ENCODE measurements at places on chromosomes 11 and 22.

DNA sequence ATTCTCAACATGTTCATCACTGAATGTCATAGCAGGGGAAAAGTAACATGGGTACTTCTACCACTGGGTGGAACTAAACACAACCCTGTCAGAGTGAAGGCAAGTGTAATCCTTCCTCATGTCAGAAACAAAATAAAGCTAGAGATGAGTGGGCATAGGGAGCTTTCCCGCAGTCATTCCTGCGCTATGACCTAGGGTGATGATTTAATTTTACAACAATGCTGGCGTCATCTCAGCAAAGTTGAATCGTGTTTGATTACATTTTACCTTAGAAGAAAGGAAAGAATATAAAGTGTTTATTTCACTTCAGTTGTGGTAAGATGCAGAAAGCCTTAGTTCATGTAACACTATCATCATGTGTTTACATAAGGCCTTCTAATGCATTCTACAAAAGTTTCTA lies 355.6 kb downstream of the METTL15 start:
- DNase-seq = no peak

- DNase-seq = no peak
Observed at GRCh38 chr11:70082829-70083228, 4.7 kb downstream of the ANO1 start.

DNA sequence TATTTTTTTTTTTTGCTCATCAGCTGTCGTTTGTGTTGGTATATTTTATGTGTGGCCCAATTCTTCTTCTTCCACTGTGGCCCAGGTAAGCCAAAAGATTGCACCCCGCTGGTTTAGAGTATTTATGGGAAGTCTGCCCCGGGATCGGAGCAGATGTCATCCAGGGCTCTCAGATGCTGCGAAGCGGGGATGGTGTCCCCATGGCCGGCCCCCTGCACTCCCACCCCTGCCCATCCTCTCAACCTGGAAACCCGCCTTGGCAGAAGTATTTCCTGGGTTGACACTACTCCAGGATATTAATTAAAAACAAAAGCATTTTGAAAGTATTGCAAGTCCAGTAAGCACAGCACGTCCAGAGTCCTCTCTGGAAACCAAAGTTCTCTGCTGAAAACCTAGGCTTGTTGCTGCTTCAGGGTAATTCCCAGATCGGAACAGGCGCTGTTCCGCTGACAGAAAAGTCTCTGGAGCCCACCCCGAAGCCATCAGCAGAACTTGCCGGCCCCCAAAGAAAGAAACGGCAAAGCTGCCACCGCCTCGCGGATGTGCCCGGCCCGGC lies 833 bp downstream of the SCUBE2 start:
- no peak for DNase-seq

DNA sequence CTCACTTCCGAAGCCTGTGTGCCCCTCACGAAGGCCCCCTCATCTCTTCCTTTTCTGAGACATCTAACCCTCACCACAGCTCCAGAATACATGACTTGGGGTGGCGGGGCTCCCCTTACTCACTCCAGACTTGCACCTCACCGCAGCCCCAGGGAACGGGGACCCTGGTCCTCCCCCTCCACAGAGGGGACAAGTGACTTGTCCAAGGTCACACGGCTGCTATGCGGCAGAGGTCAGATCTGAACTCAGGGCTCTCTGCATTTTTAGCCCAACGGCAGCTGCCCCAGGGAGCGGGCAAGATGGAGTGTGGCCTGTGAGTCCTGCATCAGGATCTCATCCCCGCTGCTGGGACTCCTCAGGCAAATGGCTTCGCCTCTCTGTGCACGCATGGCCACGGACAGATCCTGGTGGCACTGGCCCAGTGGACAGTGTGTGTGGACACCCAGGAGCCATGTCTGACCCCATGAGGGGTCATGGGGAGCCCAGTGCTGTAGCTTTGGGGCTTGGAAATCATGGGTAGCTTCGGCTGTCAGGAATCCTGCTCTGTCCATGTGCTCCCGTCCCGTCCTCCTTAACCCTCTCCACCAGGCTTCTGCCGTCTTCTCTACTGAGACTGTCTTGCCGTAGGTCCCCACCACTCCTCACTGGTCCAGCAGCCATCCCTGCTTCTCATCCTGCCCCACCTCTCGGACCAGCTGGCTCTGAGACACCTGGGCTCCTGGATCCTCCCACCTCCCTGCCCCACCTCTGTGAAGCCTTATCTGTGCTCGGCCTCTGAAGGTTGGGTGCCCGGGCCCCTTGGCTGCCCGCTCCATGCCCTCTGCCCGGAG lies 48.0 kb upstream of the CARS1 start:
- no peak for DNase-seq

- no peak for DNase-seq
Observed at GRCh38 chr11:93396316-93396715, 65.8 kb downstream of the DEUP1 start.

GRCh38 chr11:62841361-62842170 lies 2.2 kb upstream of the WDR74 start:
- DNase-seq = peak; percentile 88

GRCh38 chr22:50053861-50054260 lies 4.2 kb downstream of the TTLL8 start:
- DNase-seq = no peak

DNA sequence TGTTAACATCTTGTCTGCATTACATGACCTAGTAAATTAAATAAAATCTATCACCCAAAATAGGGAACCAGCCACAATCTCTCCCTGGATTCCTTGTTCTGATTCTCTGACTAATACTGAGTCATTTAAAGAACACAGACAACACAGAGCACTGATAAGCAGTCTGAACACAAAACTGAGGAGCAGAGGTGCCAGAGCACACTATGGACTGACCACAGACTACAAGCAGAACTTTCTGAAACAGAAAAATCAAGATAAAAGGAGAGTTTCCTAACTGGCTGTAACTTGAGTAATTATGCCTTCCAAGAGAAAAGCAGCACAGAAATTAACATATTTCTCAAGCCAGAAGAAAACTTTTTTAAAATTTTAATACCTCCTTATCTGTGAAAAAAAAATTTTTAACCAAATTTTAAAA lies 128.8 kb downstream of the SGSM3 start:
- no peak for DNase-seq

DNA sequence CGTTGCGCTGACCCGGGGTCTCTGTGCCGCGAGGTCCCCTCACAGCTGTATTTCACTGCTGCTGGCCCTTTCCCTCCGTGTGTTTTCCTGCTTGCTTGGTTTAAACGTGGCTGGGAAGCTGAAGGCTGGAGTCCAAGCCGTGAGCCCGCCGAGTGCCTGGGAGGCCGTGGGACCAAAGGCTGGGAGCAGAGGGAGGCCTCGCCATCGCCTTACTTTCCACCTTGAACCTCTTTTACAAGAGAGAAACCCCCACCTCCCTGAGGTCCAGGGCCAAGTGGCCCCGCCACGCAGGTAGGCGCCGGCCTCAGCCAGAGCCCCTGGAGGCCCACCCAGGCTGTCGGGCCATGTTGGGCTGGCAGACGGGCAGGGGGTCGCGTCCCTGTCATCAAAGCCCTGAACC lies 411.6 kb downstream of the TBC1D22A start:
- DNase-seq = peak; percentile 14

GRCh38 chr11:60084631-60085273 lies 3.7 kb upstream of the MS4A2 start:
- no peak for DNase-seq

- DNase-seq = no peak
Observed at GRCh38 chr11:90423378-90423777, 200.5 kb upstream of the CHORDC1 start.

GRCh38 chr11:109708184-109708583 lies 286.2 kb downstream of the C11orf87 start:
- no peak for DNase-seq

GRCh38 chr11:126334659-126335462 lies 20.6 kb upstream of the ST3GAL4 start:
- DNase-seq = no peak

GRCh38 chr22:39026509-39027150 lies 5.7 kb downstream of the APOBEC3D start:
- DNase-seq = no peak

DNA sequence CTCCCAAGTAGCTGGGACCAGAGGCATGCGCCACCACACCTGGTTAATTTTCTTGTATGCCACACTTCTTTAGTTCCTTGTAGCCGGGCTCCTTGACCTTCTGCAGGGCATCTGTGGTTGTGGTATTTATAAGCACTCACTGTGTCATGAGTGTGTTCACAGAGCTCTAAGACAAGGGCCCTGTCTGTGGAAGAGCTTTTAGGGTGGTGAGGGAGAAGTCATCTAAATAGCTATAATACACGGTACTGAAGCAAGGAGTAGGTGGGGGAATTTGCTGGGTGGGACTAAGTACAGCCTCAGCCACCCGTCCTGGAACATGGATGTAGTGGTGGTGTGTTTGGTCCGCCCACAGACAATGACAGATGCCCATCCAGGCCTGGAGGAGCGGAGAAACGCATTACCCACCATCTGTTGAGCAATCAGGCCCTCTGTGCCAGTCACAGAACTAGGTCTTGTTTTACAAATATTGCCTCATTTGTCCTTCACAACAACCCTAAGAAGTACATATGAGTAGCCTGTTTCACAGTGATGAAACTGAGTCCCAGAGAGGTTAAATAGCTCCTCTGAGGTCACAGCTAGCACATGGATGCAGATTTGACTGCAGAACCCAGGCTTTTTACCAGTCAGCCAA lies 10.1 kb downstream of the ACO2 start:
- DNase-seq = peak; percentile 81

DNA sequence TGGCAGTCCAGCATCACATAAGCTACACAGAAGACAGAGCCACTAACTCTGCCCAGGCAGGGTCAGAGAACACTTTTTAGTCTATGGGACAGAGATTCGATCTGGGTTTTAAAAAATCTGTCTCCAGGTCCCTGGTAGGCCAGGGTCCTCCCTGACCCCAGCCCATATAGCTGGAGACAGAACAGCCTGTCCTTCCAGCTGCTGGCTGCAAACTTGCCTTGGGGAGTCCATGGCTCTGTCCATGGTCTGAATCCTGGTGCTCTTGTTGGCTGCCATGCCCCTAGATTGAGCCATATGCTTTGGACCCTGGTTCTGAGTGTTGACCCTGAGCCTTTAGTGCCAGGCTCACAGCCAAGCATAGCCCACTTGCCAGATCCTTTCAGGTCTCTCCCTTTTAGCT lies 13.3 kb upstream of the LIPT2 start:
- DNase-seq = no peak

DNA sequence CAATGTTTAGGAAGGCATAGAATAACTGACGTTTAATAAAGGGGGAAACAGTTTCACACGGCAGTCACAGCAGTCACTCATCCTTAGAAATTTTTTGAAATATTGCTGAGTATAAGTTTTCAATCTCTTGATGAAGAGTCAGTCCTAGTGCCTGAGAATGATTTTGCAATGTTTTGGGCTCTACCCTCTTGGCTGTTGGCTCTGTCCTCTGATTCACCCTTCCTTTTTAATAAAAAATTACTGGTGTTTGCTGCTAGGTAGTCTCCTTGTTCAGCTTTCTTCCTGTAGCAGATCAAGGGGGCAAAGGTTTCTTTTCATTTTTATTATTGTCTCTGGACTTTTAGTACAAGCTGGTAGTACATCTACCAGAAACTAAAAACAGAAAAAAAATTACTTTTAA lies 194.3 kb upstream of the ANO3 start:
- DNase-seq = no peak

DNA sequence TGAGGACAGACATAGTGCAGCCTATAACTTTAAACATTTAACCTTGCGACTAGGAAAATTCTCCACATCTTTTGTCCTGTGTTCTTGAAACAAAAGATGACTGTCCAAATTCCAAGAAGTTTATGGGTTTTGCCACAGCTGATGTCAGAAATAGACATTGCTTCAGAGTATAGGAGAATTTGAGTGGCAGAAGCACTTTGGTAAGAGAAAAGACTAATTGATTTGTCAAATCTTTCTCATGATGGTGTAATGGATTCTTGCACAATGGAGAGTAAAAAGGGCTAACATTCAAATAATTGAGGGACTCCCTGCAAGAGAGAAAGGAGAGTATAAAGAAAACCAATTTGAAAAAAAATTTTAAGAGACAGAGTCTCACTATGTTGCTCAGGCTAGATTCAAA lies 25.3 kb downstream of the C11orf58 start:
- no peak for DNase-seq

DNA sequence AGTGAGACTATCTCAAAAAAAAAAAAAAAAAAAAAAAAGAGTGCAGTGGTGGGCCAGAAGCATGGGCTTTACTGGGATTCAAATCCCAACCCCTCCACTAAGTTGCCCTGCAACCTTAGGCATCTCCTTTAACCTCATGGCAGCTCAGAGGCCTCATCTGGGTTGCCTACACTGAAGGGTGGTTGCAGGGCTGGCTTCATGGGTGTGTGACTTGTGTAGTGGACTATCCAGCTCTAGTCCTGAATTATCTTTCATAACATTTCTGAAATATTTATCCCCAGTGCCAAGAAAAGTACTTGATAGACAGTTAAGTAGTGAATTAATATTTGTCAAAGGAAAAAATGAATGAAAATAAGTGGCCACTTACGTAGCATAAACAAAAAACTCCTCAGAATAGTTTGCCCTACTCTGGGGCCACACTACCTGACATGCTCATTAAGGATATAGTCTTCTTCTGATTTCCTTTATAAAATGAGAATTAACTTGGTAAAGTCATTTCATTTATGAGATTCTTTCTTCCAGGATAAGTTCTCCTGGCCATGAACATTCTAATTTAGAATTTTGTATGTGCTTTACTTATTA lies 116.0 kb upstream of the SYT13 start:
- no peak for DNase-seq

DNA sequence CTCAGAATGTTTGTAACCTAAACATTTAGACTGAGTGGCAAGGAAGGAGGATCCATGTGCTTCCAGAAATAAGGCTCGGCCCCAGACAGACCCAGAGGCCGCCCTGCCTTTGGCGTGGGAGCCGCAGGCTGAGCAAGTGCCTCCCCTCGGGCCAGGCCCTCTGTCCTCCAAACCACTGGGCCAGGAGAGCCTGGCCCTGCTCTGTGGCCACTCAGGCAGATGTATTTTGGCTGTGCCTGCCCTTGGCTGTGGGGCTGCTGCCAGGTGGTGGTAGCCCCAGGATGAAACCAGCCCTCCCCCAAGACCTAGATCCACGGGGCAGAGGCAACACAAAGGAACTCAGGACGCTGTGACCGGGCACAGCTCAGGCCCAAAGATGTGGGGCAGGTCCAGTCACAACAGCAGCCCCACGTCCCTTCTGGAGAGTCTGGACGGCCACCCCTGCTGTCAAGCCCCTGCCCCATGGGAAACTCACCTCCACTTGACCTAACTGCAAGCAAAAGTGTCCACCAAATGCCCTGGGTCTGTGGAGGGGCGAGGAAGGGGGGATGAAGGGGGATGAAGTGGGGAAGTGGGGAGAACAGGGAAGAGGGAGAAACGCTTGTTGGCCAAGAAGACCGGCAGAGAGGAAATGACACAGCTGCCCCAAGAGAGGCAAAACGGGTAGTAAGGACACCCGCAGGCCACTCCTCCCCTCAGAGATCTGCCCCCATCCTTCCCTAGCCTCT lies 24.0 kb downstream of the PISD start:
- no peak for DNase-seq

DNA sequence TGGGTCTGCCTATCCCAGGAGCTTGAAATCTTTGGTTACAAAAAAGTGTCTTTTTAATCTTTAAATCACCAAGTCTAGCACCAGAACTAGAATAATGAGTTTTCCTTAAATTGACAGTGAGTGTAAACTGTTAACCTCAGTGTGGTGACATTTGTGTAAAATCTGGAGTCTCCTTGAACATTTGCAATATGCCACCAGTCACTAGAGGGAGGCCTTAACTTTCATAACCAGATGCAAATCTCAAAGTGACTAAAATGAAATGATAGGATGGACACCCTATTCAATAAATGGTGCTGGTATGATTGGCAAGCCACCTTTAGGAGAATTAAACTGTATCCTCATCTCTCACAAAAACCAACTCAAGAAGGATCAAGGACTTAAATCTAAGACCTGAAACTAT lies 8.3 kb upstream of the SCGB1D2 start:
- no peak for DNase-seq

- peak; percentile 92 for DNase-seq
Observed at GRCh38 chr22:41223535-41223934, 17.2 kb downstream of the CHADL start.

Data from left lobe of liver (tissue), 2 donors.